ENCODE measurements at places on chromosomes 13 and 19.

- DNase-seq = no peak
Measured at GRCh38 chr13:58018865-58019264, 387.3 kb downstream of the PCDH17 start.

- DNase-seq = peak; percentile 55
Measured at GRCh38 chr13:77729502-77730221, 32.2 kb downstream of the SLAIN1 start.

GRCh38 chr13:75398072-75398471 is 83.9 kb downstream of the TBC1D4 start:
- DNase-seq = no peak

GRCh38 chr13:86085890-86086289 is 286.7 kb upstream of the SLITRK6 start:
- DNase-seq = no peak

- DNase-seq = no peak
Measured at GRCh38 chr19:35784503-35785338, 9.4 kb downstream of the ARHGAP33 start.

GRCh38 chr13:46712524-46712923 is 84.4 kb downstream of the ESD start:
- no peak for DNase-seq

- DNase-seq = no peak
Measured at GRCh38 chr13:48500652-48501197, 32.2 kb downstream of the RCBTB2 start.

DNA sequence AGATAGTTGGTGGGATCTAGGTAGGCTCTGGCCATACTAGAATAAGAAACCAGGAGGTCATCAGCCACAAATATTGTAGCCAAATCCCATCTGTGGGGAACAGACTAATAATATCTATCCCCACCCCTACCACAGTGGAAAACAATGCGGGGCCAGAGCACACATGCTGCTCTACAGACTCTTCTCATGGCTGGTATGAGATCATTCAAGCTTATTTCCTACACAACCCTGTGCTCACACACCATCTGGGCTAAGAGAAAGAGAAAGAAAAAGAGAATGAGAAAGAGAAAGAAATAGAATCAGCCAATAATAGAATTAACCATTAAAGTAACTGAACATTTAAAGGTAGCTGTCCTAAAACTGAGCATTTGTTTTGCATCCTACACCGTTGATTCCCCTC is 1268.4 kb upstream of the SPRY2 start:
- DNase-seq = no peak

DNA sequence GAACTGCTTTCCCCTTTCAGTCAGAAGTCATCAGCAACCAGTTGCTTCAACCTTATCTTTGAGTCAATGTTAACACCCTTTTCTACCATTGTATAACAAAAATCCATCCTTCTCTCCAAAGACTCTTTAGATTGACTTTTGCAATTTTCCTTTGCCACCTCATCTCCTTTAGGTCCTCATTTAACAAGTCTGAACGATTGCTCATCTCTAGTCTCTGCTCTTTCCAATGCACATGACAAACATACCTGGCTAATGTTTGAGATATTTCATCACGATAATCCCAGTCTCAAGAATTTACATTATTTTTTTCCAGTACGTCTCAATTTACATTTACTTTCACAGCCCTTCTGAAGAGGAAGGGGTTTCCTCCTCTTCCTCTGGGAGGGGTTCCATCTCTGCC is 127.5 kb downstream of the KLF12 start:
- DNase-seq = no peak

DNA sequence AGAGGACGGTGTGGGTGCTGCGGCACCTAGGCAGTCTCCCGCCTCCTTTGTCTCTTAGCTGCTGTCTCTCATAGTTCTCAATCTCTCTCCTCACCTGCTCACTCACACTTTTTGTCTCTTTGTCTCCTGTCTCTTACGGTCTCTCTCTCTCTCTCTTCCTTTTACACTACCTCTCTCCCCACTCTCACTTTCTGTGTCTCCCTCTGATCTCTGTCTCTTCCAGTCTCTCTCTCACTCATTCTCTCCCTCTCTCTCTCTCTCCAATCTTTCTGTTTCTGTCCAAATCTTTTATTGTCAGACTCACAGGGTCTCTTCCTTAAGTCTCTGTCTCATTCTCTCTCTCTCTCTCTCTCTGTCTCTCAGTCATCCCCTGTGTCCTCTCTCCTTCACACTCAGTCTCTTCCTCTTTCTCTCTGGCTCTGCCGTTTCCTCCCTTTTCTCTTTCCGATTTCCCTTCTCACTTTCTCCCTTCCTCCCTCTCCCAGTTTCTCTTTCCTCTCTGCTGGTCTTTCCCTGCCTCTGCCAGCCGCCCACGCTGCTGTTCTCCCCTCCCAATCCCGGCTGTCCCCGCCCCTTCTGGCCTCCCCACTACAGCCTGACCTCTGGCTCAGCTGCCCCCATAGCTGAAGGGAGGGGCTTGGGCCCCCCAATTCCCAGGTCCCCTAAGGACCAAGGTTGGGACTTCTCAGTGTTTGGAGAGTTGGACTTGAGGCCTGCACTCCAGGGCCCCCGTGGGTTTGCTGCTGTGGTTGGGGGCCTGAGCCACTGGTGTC is at the start of gene PLEKHA4:
PLEKHA4 (minus strand) TSS at position 504 of the 773 bp plus-strand sequence. CDS start 997 bp downstream, outside the sequence.
- no peak for DNase-seq

DNA sequence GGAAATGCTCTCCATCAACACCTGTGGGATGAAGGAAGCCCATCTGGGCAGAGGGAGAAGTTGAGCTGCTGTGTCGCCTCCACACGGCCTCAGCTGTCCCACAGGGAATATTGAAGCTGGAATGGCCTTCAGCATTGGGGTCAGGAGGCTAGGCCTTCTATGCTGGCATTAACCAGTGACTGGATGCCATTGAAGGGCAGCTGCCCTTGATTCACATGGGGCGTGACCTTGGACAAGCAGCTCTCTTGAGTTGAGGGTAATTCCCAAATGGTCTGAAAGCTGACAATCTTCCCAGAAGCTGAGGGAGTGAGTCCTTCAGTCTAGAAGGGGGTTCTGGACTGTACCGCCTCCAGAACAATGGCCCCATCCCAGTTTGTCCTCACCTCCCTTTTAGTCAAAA is 6.7 kb downstream of the BCL3 start:
- DNase-seq = no peak

GRCh38 chr19:1090731-1091543 is 4.2 kb downstream of the POLR2E start:
- DNase-seq = no peak

GRCh38 chr13:26785838-26786630 is 25.4 kb upstream of the GPR12 start:
- DNase-seq = peak; percentile 61

- DNase-seq = no peak
Measured at GRCh38 chr13:74661851-74662250, 527.6 kb upstream of the KLF12 start.

DNA sequence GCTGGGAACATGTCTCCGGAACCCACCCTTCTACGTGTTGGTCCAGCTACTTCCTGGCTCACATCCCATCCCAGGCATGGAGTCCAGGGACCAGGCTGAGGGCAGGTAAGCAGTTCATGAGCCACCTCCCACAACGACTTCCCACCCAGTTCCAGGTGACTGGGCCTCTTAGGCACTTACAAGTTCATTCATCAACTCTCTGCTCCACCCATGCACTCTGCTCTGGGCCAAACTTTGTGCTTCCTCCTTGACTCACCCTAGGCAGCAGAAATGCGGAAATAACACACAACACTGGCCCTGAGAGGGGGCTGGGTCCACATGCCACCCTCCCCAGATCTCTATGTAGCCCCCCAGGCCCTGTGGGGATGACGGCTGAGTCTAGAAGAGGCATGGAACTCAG is 20.5 kb downstream of the IQCN start:
- no peak for DNase-seq

- no peak for DNase-seq
Measured at GRCh38 chr13:30334663-30335386, 27.5 kb upstream of the KATNAL1 start.

GRCh38 chr13:43307921-43308433 is 284.6 kb downstream of the DNAJC15 start:
- no peak for DNase-seq

- DNase-seq = no peak
Measured at GRCh38 chr19:13097033-13097462, 5.6 kb downstream of the LYL1 start.

- DNase-seq = no peak
Measured at GRCh38 chr13:63501702-63502101, 2086.1 kb upstream of the PCDH20 start.

DNA sequence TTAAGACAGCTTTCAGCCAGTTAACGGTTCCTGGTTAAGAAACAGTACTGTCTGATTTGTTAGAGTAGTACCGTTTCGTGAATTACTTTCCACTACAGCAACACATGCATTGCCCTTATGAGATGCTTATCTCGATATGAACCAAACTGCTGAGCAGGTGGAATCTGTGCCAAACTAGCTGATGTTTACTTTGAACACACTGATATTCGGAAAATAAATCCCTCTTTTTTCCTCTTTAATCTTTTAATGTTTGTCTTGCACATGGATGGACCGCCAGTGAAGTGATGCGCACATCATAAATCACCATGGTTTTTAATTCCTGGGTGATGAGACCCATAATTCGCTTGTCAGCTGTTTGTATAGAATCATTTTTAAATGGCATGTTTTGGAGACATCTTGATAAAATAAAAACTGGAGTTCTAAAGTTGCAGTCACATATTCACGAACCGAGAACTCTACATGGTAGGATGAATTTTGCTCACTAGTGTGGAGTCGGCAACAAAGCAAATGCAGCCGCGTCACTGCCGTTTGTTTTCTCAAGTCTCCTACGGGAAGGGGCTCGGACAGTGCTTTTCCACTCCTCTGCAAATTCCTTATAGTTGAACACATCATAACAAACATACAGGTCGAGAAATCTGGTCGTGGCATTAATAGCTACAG is 1.1 kb downstream of the GJA3 start:
- no peak for DNase-seq

GRCh38 chr13:23574421-23575145 is 4.4 kb downstream of the TNFRSF19 start:
- DNase-seq = no peak

GRCh38 chr19:7471696-7472615 is 16.9 kb downstream of the PEX11G start:
- no peak for DNase-seq

GRCh38 chr13:110394371-110394841 is 87.3 kb downstream of the COL4A2 start:
- no peak for DNase-seq

- no peak for DNase-seq
Measured at GRCh38 chr13:79654520-79654919, 173.6 kb downstream of the NDFIP2 start.

- DNase-seq = no peak
Measured at GRCh38 chr19:15297416-15298224, 34.7 kb downstream of the BRD4 start.

DNA sequence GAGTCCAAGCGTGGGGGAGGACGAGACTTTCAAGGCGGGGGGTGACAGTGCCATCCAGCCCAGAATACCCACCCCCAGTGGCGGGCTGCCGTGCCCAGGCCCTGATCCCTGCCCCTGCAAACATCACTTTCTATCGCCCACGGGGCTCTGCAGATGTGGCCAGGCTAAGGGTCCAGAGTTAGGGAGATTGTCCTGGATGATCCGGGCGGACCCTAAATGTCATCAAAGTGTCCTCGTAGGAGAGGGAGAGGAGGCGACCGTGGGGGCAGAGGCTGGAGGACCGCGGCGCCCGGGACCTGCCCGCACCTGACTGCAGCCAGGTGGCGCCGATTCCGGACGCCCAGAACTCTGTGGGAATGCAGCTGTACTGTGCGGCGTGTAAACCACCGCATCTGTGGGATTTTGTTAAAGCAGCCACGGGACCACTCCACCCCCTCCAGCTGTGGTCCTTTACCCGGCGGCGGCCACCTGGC is 32.4 kb downstream of the GJA3 start:
- peak; percentile 59 for DNase-seq

DNA sequence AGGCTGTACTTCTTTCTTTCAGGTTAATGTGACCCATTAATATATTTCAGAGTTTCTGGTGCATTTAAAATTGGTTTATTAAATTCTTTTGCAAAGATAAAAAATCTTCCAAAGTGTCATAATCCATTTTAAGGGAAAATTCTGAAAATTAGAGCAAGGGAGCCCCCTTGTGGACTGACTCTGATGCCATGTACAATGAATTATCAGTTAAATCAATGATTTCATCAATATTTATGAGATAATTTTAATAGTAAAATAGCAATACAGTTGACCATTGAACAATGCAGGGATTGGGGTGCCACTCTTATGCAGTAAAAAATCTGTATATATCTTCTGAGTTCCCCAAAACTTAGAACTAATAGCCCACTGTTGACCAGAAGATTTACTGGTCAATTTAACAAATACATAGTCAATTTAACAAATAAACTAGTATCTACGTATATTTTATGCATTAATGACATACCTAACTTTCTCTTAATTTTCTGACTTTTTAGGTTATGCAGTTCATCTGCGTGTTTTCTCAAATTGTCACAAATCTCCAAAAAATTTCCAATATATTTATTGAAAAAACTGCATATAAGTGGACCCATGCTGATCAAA is 479.1 kb upstream of the MIR17HG start:
- DNase-seq = no peak

GRCh38 chr19:53037101-53038097 is 7.1 kb upstream of the ERVV-2 start:
- no peak for DNase-seq

DNA sequence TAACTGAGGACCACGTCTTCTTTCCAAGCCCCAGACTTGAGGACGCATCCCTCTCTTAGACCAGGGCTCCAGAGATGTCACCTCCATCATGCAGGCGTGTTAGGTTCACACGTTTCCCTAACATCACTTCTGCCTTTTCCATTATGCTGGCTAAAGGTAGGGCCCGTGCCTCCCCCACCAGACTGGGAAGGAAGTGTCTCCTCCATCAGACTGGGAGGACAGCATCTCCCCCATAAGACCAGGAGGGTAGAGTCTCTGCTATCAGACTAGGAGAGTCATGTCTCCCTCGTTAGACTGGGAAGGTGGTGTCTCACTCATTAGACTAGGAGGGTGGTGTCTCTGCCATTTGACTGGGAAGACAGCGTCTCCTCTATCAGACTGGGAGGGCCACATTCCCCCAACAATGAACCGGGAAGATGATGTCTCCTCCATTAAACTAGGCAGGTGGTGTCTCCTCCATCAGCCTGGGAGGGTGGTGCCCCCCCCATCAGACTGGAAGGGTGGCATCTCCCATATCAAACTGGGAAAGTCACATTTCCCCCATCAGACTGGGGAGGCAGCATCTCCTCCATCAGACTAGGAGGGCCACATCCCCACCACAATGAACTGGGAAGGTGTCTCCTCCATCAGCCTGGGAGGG is 18.1 kb upstream of the SPC24 start:
- no peak for DNase-seq

- no peak for DNase-seq
Measured at GRCh38 chr13:74820809-74821208, 661.2 kb downstream of the TBC1D4 start.

Data from activated CD8-positive, alpha-beta memory T cell treated with anti-CD3 and anti-CD28 coated beads, Interleukin-2, amount 50 U/mL, for 48 hours (primary cell).